ELR (cell line): ENCODE measurements at places on chromosomes 4 and X.

DNA sequence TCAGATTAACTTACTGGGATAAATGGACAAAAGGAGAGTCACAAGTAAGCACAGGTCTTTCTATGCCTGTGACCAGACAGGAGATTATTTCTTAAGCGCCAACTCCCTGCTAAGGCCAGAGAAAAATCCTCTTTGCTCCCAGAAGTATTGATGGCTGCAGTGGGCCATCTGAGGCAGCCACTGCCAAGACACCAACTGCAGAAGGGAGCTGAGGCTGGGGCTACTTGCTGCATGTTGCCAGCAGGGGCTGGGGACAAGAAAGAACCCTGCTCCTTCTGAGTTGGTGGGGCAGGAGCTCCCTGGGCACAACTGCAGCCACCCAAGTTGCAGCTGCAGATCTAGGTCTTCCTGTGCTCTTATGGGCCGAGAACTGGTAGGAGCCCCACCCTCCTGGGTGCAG lies 1075.3 kb downstream of the PCDH18 start:
- no peak for DNase-seq

- DNase-seq, result no peak
These were observed 1384.4 kb upstream of the PCDH10 start for GRCh38 chr4:131764730-131765129.

GRCh38 chrX:100645106-100645505 lies 1.1 kb downstream of the SRPX2 start:
- DNase-seq, result peak; percentile 43

DNA sequence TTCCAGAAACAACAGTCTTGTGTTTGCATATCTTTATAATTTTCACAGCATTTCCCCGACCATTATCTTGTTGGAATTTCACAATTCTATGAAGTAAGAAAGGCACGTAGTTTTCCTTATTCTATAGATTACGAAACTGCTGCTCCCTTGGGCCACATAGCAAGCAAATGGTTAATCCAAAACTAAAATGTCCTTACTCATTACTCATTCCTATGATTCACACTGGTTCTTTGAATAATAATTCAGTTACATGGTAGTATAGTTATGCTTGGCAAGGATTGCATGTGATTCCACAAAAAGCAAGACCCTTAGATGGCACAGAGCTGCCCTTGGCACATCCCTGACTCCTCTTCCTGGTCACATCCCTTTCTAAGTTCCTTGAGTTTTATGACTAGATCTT lies 51.2 kb downstream of the OR13H1 start:
- DNase-seq, result peak; percentile 1

DNA sequence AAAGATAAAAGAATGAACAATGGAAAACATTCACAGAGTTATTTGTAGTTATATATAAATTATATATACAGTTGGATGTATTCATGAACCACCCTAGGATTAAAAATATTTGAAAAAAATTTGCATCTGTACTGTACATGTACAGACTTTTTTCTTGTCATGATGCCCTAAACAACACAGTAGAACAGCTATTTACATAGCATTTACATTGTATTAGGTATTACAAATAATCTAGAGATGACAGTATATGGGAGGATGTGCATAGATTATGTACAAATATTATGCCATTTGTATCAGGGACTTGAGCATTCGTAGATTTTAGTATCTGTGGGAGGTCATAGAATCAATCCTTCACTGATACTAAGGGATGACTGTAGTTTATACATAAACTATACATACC lies 44.8 kb downstream of the GSTCD start:
- no peak for DNase-seq

GRCh38 chrX:45083314-45083713 lies 117.4 kb downstream of the DIPK2B start:
- no peak for DNase-seq

GRCh38 chr4:172149329-172149728 lies 336.1 kb downstream of the GALNTL6 start:
- DNase-seq, result no peak

DNA sequence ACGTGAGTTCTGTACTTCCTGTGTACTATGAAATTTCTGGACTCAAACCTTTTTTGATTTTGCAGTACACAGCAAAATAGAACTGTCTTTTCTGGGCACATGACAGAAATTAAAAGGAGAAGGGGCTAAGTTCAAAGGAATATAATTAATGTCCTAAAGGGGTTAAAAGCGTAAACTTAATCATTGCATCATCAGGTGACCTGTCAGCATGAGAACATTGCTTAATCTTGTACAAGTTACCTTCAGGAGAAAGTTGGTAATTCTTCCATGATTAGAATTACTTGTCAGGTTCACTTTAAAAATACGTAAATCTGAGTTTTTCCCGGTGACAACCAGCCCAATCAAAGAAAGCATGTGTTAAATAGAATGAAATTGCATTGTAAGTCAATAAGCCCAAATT lies 43.2 kb upstream of the PNPLA4 start:
- DNase-seq, result no peak
